ENCODE measurements at places on chromosomes 3 and 15. TPM values are rescaled to one million over a fixed set of nuclear protein-coding genes. Genes with fewer than 3 reads are reported as not detected.

U2SURP gene
- 180 TPM for total RNA-seq

LRRK1 gene
- 0.20 TPM for total RNA-seq

ARL8B gene
- 39.3 TPM for total RNA-seq

TMCO5A gene
- not detected for total RNA-seq

DYNLT2B gene
- total RNA-seq = 13.3 TPM

PLA2G4B gene
- 9.7 TPM for total RNA-seq

NME9 gene
- total RNA-seq = 2.0 TPM

GRAMD2A gene
- not detected for total RNA-seq

FGD5 gene
- total RNA-seq = not detected

RPL32 gene
- total RNA-seq = 3,385 TPM

C3orf49 gene
- not detected for total RNA-seq

NSMCE3 gene
- 6.1 TPM for total RNA-seq

GRCh38 chr15:95839367-95839782, 491.1 kb upstream of the NR2F2 start:
- H3K4me1 ChIP-seq = peaks cover 39% of the 10 kb centered on the region
- no peaks in the 10 kb centered on the region for H3K36me3 ChIP-seq

DNA sequence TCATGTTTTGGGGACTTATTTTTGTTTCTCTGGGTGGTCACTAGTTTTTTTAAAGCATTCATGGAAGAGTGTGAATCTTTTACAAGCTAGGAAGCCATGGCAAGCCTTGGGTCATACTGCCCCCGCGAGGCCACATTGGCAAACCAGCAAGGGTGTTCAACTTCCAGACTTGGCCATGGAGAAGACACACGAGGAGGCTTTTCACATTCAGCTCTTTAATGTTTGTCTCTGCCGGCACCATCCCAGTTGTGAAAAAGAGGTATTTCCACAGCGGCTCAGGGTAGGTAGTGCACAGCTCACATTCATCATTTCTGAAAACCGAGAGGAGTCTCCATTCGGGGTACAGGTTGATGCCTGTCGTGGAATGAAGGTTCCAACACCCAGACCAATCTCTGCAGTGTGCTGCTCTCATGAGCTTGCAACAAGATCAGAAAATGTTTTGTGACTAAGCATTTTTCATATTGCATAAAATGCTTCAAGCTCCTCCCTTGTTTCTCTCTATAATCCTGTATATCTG, 7.7 kb downstream of the CCR5 start:
- H3K36me3 ChIP-seq = no peaks in the 10 kb centered on the region
- peaks cover 19% of the 10 kb centered on the region for H3K4me1 ChIP-seq
- peak; percentile 85 for DNase-seq
- no peak overlapping the region for H3K4me3 ChIP-seq
- H3K27me3 ChIP-seq = peaks cover 17% of the 10 kb centered on the region
- H3K27ac ChIP-seq = no peak overlapping the region

- H3K4me1 ChIP-seq = peaks cover 13% of the 10 kb centered on the region
- H3K4me3 ChIP-seq = peak overlapping the region; percentile 79
- no peak overlapping the region for H3K27ac ChIP-seq
- peaks cover 61% of the 10 kb centered on the region for H3K27me3 ChIP-seq
- DNase-seq = no peak
These were observed 1.3 kb downstream of the MAGI1 start for GRCh38 chr3:66037330-66037985.

- no peaks in the 10 kb centered on the region for H3K27me3 ChIP-seq
- H3K27ac ChIP-seq = no peak overlapping the region
- no peaks in the 10 kb centered on the region for H3K36me3 ChIP-seq
- no peak for DNase-seq
- no peaks in the 10 kb centered on the region for H3K4me1 ChIP-seq
- no peak overlapping the region for H3K4me3 ChIP-seq
These were observed 177.3 kb upstream of the GOLIM4 start for GRCh38 chr3:168273036-168273435.

GRCh38 chr3:67774676-67775075, 120.3 kb upstream of the SUCLG2 start:
- H3K4me1 ChIP-seq = no peaks in the 10 kb centered on the region
- no peak overlapping the region for H3K4me3 ChIP-seq
- no peak for DNase-seq

DNA sequence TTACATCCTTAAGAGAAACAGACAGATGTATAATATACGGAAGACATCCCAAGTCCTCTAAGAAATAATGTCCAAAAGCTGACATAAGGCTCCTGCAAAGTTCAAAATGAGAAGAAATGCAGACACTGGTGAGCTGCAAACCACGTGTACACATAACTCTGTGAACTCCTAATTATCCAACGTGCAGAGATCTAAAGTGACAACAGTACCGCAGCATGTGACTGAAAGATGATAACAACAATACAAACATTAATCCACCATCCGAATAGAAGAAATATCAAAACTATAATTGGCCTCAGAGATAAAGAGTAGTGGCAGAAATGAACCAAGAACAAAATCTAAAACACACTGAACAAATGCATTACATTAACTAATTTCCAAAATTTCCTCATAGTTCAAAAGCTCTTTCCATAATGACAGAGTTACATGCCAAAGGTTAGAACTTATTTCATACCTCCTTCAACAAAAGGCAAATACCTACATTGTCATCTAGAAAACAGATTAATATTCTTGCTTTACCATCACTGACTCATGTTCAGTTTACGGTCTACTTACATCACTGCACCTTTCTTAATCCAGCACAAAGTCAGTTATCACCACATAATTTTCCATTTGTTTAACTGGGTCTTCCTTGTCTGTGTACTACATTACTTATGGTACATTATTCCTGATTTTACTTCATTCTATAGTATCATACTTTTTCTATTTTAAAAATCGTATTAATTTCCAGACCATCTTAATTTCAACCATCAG, 2.2 kb downstream of the PDCD10 start:
- H3K4me3 ChIP-seq = peak overlapping the region; percentile 5
- no peak for DNase-seq
- no peaks in the 10 kb centered on the region for H3K27me3 ChIP-seq
- H3K27ac ChIP-seq = no peak overlapping the region

DNA sequence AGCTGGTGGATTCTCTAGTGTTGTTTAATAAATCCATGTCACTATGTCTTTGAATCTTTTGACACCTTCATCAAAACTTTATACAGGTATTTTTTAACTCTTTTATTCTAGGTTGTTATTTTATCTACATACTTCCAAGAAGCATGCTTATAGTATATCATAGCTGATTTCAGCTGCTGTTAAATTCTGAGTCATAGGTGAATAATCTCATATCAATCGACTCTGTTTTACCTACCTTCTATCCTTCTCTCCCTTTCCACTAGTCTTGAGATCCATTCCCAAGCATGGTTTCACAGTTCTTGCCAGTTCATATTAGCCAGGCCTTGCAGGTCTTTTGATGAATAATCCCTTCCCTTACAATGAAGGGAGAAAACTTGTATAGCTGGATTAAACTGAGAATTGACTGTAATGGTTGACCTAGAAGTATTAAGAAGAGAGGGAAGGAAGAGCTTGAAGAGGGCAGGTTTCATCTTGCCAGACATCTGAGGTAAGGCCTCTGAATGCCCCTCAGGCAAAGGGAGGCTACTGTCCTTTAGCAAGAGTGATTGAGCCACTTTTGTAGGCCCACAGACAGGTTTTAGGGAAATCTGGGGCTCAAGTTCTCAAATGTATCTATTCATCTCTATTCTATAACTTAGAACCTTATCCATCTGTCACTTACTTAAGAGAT, 146.4 kb downstream of the EPHA6 start:
- DNase-seq = no peak
- no peak overlapping the region for H3K27ac ChIP-seq
- H3K36me3 ChIP-seq = no peaks in the 10 kb centered on the region
- no peaks in the 10 kb centered on the region for H3K27me3 ChIP-seq
- H3K4me1 ChIP-seq = no peaks in the 10 kb centered on the region

- no peaks in the 10 kb centered on the region for H3K36me3 ChIP-seq
- DNase-seq = no peak
- no peak overlapping the region for H3K4me3 ChIP-seq
- no peaks in the 10 kb centered on the region for H3K27me3 ChIP-seq
These were observed 3.2 kb upstream of the ITIH3 start for GRCh38 chr3:52791366-52791765.

GRCh38 chr15:55627730-55628368, 39.7 kb upstream of the PYGO1 start:
- H3K27me3 ChIP-seq = no peaks in the 10 kb centered on the region
- DNase-seq = no peak
- H3K36me3 ChIP-seq = no peaks in the 10 kb centered on the region
- H3K27ac ChIP-seq = no peak overlapping the region

DNA sequence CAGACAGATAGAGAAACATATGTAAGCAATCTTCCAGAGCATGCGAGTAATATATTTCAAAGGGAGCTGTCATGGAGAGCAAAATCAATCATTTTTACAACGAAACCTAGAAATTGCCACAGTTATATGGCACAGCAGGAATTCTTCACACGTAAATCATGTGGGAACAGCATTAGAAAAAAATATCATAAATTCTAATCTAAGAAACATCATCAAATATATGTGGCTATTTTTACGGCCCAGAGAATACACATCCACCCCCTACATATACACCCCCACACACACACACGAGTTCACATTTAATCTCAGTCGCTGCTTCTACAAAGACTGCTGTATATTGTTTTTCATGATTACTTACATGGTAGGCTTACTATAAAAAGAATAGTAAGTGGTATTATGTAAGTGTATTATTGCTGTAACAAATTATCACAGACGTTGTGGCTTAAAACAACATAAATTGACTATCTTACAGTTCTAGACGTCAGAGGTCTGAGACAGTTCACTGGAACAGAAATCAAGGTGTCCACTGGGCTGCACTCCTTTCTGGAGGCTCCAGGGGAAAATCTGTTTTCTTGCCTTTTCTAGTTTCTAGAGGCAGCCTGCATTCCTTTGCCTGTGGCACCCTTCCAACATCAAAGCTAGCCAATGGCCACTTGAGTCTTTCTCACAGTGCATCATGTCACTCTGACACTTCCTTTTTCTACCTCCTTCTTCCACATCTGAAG, 363.3 kb downstream of the ULK4 start:
- H3K27ac ChIP-seq = no peak overlapping the region
- no peaks in the 10 kb centered on the region for H3K4me1 ChIP-seq
- DNase-seq = no peak

GRCh38 chr15:40932156-40932555, 3.0 kb downstream of the DLL4 start:
- DNase-seq = no peak
- H3K27me3 ChIP-seq = peaks cover 48% of the 10 kb centered on the region
- no peak overlapping the region for H3K27ac ChIP-seq

GRCh38 chr3:21017115-21017852, 733.7 kb downstream of the ZNF385D start:
- no peaks in the 10 kb centered on the region for H3K4me1 ChIP-seq
- H3K4me3 ChIP-seq = no peak overlapping the region
- no peak for DNase-seq
- peaks cover 2% of the 10 kb centered on the region for H3K36me3 ChIP-seq
- H3K27ac ChIP-seq = no peak overlapping the region

- H3K27me3 ChIP-seq = no peaks in the 10 kb centered on the region
- H3K36me3 ChIP-seq = no peaks in the 10 kb centered on the region
- H3K4me1 ChIP-seq = peaks cover 13% of the 10 kb centered on the region
- peak within 1 kb of the TSS; percentile 62 for H3K4me3 ChIP-seq
- peak; percentile 87 for DNase-seq
- H3K27ac ChIP-seq = peak within 1 kb of the TSS; percentile 5
These were observed at the start of gene TTLL13 for GRCh38 chr15:90249203-90249863. Gene TTLL13 (plus strand): TSS chr15:90249556. CDS start chr15:90250631, 1,075 bp downstream.

DNA sequence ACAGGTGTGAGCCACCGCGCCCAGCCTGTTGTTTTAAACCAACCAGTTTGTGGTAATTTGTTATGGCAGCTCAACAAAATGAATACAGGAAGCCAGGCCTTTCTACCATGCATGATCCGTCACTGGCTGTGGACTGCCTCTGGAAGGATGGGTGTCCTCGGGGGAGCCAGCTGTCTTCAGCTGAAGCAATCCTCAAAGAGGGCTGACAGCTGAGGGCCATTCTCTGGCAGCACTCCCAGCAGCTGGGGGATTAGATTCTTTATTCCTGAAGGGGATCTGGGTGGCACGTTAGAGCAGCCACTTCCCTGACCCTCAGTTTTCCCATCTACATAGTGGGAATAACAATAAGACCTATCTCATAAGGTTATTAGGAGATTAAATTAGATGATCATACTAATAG, 24.4 kb downstream of the POLR2M start:
- no peaks in the 10 kb centered on the region for H3K36me3 ChIP-seq
- DNase-seq = no peak
- H3K4me3 ChIP-seq = no peak overlapping the region

DNA sequence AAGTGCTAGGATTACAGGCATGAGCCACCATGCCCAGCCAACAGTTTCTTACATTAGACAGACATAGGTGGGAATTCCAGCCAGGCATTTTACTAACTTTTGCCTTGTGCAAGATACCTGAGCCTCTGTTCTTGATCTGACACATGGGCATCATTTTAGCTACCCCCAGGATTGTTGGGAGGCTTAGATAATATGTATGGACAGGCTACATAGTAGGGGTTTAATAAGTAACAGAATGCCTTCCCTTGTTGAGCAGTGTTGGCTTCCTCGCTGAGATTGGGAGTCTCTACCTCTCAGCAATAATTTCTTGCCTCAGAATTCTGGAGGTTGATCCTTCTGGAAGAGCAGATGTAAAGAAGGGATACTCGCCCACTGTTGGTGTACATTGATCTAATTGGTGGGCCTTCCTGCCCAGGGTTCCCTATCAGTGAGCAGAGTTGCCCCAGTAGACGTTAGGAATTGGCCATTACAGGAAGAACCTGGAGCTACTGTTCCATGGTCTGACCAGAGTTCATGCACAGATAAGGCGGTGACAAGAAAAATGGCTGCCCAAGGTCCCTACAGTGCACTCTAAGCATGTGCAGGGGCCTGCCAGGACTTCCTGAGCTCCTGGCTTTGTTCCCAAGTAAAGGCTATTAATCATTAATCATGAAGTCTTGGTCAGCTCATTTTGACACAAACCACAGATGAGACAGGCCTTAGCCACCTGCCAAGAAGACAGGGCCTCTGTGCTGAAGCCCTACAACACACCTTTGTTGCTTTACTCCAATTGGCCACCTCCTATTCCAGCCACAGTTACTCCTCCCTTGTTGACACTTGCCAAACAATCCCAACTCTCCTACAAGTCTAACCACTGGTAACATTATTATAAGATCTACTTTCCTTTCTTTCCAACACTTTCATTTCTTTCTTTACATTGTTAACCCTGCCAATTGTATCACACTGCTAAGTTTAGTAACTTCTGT, 5.0 kb upstream of the IL17RE start:
- H3K4me3 ChIP-seq = no peak overlapping the region
- no peak for DNase-seq
- H3K4me1 ChIP-seq = peaks cover 58% of the 10 kb centered on the region
- H3K36me3 ChIP-seq = peaks cover 18% of the 10 kb centered on the region
- H3K27ac ChIP-seq = no peak overlapping the region

DNA sequence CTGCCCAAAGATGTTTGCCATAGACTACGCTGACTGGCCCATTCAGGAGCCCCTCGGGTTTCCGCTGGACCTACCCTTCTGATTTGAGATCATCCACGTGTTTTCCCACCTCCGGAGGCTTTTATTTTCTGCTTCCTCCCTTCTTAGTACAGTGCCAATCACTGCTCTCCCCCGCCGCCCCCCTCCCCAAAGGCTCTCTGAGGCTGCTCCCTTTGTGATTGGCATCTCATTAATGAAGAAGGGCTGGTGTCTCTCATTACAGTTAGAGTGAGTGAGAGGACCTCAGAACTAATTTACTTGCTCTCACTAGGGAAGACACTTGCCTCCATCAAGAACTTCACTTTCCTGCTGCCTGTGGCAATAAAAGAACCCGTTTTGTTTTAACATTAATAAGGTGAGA, 284.7 kb upstream of the ICE2 start:
- H3K27ac ChIP-seq = no peak overlapping the region
- H3K27me3 ChIP-seq = no peaks in the 10 kb centered on the region
- peaks cover 48% of the 10 kb centered on the region for H3K4me1 ChIP-seq
- no peak for DNase-seq
- peaks cover 13% of the 10 kb centered on the region for H3K36me3 ChIP-seq

GRCh38 chr15:48423896-48424475, 92.8 kb downstream of the DUT start:
- H3K27ac ChIP-seq = no peak overlapping the region
- no peaks in the 10 kb centered on the region for H3K36me3 ChIP-seq
- H3K27me3 ChIP-seq = no peaks in the 10 kb centered on the region
